ENCODE measurements at places on chromosomes 12 and 14. TPM values are rescaled to one million over a fixed set of nuclear protein-coding genes. Genes with fewer than 3 reads are reported as not detected.
A peak's percentile ranks its signal among the peaks of the same experiment; 100 is the strongest.

The KRT5 gene
- not detected for total RNA-seq

The FGF23 gene
- total RNA-seq = not detected

The MYF6 gene
- total RNA-seq = not detected

The KRT2 gene
- total RNA-seq = not detected

GRCh38 chr12:41709463-41710285 is 435.0 kb downstream of the GXYLT1 start:
- H3K4me1 ChIP-seq = no peaks in the 10 kb centered on the region
- DNase-seq = no peak
- H3K4me3 ChIP-seq = no peak overlapping the region

- H3K4me1 ChIP-seq = no peaks in the 10 kb centered on the region
- H3K27ac ChIP-seq = no peak overlapping the region
- no peak for DNase-seq
- no peaks in the 10 kb centered on the region for H3K27me3 ChIP-seq
- peaks cover 10% of the 10 kb centered on the region for H3K36me3 ChIP-seq
- no peak overlapping the region for H3K4me3 ChIP-seq
Measured at GRCh38 chr12:106498056-106498455, 84.7 kb upstream of the RFX4 start.

- no peaks in the 10 kb centered on the region for H3K27me3 ChIP-seq
- H3K4me1 ChIP-seq = peaks cover 84% of the 10 kb centered on the region
- peak overlapping the region; percentile 66 for H3K4me3 ChIP-seq
- no peaks in the 10 kb centered on the region for H3K36me3 ChIP-seq
Measured at GRCh38 chr14:73786636-73787485, 64.8 kb upstream of the PTGR2 start.

DNA sequence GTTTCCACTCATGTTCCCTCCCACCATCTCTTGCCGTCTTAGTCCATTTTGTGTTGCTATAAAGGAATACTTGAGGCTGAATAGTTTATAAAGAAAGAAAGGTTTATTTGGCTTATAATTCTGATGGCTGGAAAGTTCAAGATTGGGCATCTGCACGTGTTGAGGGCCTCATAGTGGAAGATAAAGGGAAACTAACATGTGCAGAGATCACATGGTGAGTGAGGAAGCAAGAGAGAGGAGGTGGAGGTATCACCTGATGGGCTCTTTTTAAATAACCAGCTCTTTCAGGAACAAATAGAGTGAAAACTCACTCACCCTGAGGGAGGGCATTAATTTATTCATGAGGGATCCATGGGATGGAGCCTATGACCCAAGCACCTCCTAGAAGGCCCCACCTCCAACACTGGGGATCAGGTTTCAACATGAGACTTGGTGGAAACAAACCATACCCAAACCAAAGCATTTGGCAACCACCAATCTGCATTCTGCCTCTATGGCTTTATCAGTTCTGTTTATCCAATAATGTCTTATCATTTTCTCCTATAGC is 29.5 kb downstream of the MYO1H start:
- no peak overlapping the region for H3K27ac ChIP-seq
- H3K36me3 ChIP-seq = no peaks in the 10 kb centered on the region
- H3K4me3 ChIP-seq = no peak overlapping the region
- H3K4me1 ChIP-seq = no peaks in the 10 kb centered on the region

GRCh38 chr14:76274324-76274723 is 101.6 kb upstream of the ESRRB start:
- no peak overlapping the region for H3K4me3 ChIP-seq
- H3K27me3 ChIP-seq = no peaks in the 10 kb centered on the region

- H3K4me1 ChIP-seq = peaks cover 22% of the 10 kb centered on the region
- peak overlapping the region; percentile 99 for H3K27ac ChIP-seq
- H3K27me3 ChIP-seq = no peaks in the 10 kb centered on the region
- no peak for DNase-seq
- H3K4me3 ChIP-seq = peak overlapping the region; percentile 96
Measured at GRCh38 chr12:57085999-57086492, 2.9 kb upstream of the NAB2 start.

- H3K27ac ChIP-seq = no peak overlapping the region
Measured at GRCh38 chr12:28162697-28163096, 27.6 kb upstream of the CCDC91 start.

- no peaks in the 10 kb centered on the region for H3K36me3 ChIP-seq
- H3K27ac ChIP-seq = no peak overlapping the region
- no peak overlapping the region for H3K4me3 ChIP-seq
- H3K27me3 ChIP-seq = no peaks in the 10 kb centered on the region
- H3K4me1 ChIP-seq = peaks cover 19% of the 10 kb centered on the region
Measured at GRCh38 chr14:61408498-61408897, 87.1 kb downstream of the PRKCH start.

GRCh38 chr12:120529641-120530417 is 871 bp upstream of the COQ5 start:
- peaks cover 17% of the 10 kb centered on the region for H3K4me1 ChIP-seq
- peak overlapping the region; percentile 75 for H3K4me3 ChIP-seq
- H3K27ac ChIP-seq = peak overlapping the region; percentile 95
- no peaks in the 10 kb centered on the region for H3K36me3 ChIP-seq
- no peak for DNase-seq
- H3K27me3 ChIP-seq = no peaks in the 10 kb centered on the region

DNA sequence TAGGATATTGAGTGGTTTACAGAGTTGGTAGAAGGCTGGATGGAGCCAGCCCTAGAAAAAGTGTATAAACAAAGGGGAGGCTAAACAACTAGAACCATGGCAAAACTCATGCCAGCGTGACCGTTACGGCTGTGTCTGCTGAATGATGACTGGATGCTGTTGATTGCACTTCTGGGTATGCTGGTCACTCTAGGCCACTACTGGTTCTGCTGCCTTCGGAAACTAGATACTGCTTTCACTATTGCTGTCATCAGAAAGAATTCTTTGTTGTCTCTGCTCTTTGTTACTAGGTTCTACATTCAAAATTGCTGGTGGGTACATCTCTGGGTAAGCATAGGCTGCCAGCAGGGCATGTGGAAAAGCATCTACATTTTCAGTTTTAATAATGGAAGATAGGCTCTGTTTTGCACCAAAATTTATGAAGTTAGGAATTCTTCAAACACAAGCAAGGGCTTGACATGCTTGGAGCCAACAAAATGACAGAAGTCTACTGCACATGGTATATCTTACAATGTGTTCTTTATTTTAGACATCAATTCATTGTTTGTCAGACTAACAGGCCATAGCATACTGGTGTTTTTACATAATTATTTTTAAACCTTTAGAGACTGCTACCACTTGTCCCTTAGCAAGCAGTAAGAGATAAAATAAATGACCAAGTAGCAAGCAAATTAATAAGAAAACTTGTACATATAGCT is 15.4 kb downstream of the MON2 start:
- no peak overlapping the region for H3K4me3 ChIP-seq
- H3K36me3 ChIP-seq = no peaks in the 10 kb centered on the region
- H3K27me3 ChIP-seq = no peaks in the 10 kb centered on the region
- H3K4me1 ChIP-seq = no peaks in the 10 kb centered on the region

- no peak overlapping the region for H3K4me3 ChIP-seq
- no peaks in the 10 kb centered on the region for H3K27me3 ChIP-seq
- no peak overlapping the region for H3K27ac ChIP-seq
Measured at GRCh38 chr14:76346391-76347160, 29.4 kb upstream of the ESRRB start.

Data from esophagus muscularis mucosa (tissue), 4 donors.